ENCODE measurements at places on chromosomes 5 and 9.

GRCh38 chr9:748861-749497 lies 92.5 kb upstream of the DMRT1 start:
- no peak for DNase-seq

DNA sequence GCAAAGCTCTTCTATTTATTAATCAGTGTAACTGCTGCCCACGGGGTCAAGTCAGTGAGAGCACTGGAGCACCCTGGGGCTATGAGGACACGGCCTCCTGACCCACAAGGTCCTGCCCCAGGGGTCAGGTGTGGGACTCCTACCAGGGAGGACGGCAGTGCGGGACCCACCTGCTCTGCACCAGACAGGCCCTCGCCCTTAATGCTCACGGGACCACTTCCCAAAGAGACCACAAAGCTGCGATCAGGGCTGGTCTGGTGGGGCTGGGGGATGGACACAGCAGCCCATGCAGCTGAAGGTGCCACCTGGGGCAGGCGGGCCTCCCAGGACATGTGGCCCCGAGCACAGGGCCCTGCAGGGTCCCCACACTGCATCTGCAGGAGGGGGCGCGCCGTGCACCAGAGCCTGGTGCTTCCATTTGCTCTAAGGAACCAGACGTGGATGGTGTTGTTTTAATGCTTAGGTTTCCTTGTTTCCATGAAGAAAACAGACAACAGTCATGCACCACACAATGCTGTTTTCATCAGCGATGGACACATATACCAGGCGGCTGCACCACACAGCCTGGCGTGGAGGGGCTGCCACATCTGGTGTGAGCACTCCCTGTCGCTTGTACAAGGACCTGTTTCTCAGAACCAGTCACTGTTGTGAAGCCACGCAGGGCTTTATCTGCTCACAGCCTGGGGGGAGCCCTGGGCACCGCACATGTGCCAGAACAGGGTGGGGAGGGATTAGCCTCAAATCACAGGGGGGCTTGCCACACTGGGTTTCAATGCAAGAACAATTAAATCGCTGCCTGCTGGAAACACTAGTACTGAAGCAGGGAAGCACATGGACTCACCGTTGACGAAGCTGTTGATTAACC lies 22.6 kb downstream of the CLPTM1L start:
- DNase-seq, result no peak

- DNase-seq, result no peak
These were observed 8.8 kb upstream of the RICTOR start for GRCh38 chr5:39082995-39083394.

- no peak for DNase-seq
These were observed 13.8 kb downstream of the ANKRD33B start for GRCh38 chr5:10577371-10578292.

GRCh38 chr9:102499468-102499867 lies 495.7 kb upstream of the CYLC2 start:
- DNase-seq, result no peak

DNA sequence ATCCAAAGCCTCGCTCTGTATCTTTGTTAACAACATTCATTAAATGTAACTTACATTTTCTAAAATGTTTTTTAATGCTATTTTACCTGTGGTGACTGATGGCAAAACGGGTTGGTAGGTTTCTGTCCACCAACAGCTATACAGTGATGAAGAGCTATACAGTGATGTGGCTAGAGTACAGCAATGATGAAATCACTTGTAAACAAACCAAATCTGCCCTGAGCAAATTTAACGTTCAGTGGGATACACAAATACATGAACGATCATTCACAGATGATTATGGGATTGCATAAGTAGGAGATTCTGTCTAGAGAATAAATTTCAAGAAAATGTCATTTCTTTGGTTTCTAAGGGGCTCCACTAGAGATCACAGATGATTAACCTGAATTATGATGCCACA lies 132.7 kb downstream of the MPDZ start:
- no peak for DNase-seq

GRCh38 chr5:157890836-157891597 lies 32.1 kb upstream of the CLINT1 start:
- no peak for DNase-seq

GRCh38 chr5:179165421-179166170 lies 105.4 kb downstream of the ZNF354C start:
- no peak for DNase-seq

DNA sequence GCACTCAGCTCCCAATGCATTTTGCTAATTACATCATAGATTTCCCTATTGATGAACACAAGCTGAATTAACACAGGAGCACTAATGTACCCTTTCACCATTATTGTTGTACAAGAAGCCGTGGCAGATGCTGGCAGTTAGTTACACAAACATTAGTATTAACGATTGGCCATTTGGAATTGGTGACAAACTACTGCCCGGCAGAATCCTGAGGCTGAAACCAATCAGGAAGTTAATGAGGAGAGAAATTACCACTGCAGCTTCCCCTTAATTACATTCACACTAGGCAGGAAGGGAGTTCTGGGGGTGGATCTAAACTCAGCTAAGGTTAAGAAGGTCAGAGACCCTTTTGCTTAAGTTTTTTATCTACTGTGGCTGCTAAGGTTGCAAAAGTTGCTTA lies 9.6 kb upstream of the DMRT3 start:
- DNase-seq, result no peak

- no peak for DNase-seq
These were observed 602.9 kb downstream of the TLE1 start for GRCh38 chr9:81086416-81086815.

- DNase-seq, result no peak
These were observed 11.4 kb upstream of the MATR3 start for GRCh38 chr5:139282197-139282557.

GRCh38 chr5:14332038-14332631 lies 189.0 kb downstream of the TRIO start:
- no peak for DNase-seq

- DNase-seq, result no peak
These were observed 666.3 kb downstream of the DNAH5 start for GRCh38 chr5:13278148-13278547.

DNA sequence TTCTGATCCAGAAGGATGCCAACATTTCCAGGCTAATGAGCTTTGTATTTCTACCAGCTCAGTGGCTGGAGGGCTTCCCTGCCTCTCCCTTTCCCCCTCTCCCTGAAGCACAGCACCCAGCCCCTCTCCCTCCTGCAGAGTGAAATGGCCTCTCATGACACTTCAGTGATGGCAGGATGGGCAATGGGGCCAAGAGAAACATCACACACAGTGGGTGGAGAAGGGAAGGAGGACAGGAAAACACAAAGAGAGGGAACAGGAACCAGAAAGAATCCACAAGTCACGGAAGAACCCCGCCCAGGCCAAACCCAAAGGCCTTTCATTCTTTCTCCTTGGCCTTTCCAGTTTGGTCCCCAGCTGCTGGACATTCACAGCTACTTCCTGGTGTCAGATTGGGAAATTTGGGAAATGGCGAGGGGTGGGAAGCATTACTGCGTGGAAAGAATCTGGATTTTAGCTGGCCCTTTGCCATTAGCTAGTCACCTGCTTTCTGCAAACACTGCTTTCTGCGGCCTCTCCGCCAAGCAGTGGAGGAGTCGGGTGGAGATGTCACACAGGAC lies 82.6 kb downstream of the GLDC start:
- no peak for DNase-seq

DNA sequence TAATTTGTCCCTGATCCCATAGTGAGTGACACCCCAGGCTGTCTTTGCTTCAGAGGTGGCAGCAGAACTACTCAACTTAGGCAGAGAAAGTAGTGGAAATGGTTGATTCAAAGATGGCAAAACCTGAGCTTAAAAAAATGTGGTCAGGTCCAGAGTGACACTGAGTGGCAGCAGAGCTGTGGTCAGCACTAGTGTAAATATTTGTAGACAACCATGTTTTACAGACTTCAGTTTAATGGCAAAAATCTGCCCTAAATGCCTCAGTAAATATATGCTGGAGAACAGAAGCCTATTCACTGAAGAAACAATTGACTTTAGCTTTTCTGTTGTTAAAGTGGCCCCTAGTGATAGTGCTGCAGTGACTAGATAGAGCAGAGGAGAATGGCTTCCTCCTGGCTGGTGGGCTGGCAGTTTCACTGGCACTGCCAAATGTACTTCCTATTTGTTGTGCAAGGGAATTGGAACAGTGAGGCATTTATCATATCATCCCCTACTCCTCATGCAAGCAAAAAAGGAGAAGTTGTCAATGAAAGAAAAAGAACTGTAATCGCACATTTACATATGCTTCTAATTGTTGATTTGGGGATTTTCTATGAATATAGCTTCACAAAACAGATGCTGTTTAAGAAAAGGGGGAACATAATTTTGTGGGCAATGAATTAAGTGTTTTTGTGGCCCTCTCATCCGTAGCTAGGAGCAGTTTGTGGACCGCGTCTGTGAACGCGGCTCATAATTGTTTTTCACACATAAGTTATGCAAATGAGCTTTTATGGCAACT lies 12.0 kb downstream of the PBX3 start:
- no peak for DNase-seq

DNA sequence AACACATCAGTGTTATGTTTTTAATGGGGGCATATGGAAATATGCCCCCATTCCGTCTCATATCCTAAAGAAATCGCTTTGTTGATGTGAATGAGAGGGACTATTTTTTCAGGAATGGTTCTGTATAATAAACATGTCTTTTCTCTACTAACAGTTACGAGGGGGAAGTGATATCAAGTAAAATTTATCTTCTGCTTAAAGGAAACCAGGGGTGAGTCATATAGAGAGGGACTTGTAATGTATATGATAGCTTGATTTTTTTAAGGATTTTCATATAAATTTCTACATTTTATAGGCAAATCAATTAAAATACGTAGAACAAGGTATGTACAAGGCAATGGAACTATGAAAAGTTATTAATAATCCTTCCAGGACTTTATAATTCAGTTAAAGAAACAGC lies 207.1 kb downstream of the SEMA5A start:
- no peak for DNase-seq

DNA sequence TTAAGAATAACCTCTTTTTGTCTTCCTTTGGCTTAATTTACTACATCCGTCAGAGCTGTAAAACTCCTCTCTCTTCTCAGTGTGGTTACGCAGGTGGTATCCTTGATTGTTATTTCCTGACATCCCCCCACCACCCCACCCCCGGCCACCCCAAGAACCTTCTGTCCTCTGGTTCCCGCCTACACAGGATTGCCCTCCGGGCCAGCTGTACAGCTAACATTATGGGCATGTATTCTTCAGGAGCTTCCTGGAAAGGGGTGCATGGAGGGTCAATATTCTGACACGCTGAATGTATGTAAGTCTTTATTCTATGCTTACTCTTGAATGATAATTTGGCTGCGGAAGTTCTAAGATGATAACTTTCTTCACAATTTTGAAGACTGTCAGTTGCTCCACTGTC lies 13.0 kb upstream of the ANP32B start:
- no peak for DNase-seq

GRCh38 chr5:160478163-160478562 lies 56.5 kb downstream of the PTTG1 start:
- no peak for DNase-seq

GRCh38 chr5:73183481-73183891 lies 10.5 kb downstream of the TMEM174 start:
- DNase-seq, result no peak

DNA sequence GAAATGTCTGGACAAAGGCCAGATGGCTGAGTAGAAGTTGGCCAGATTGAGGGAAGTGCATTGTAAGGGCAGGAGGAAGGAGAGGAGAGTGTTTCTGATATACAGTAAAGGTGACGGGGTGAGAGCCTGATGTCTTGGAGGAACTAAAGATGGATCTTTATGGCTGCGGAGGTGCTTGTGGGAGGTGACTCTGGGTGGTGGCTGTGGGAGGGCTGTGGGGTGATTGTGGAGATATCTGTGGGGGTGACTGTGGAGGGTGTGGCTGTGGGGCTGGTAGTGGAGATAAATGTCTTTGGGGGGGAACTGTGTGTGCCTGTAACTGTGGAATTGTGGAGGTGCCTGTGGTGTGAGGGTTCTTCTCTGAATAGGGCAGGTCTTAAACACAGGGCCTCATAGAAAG lies 121.4 kb downstream of the CMYA5 start:
- DNase-seq, result no peak

DNA sequence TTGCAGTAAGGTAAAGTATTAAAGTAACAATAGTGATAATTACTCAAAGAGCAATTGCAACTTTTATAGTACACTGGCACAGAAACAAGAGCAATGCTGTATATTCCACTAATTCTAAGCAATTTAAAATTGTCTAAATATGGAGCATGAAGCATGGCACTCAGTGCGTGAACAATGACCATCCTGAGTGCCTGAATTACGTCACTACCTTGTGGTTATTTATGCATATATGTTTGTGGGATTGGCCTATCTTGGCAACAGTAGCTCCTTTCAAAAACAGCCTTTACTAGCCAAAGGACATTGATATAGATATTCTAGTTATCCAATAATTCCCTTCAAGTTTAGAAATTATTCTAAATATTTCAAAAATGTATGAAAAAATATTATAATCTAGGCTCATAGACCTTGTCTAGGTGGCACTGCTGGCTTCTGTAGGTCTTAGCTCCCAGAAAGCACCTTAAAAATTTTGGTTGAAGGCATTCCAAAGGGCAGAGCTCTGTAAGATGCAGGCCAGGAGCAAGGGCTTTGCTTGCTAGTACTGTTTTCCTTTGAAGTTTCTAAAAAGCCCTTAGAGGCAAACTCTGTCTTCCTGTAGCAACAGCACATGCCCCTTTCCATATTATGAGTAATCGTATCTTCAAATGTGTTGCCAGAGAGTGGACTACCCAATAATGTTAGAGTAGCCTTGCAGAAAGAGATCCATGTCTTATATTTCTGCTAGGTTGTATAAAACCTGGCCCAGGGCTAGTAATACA lies 719.3 kb downstream of the NR2F1-AS1 start:
- no peak for DNase-seq

DNA sequence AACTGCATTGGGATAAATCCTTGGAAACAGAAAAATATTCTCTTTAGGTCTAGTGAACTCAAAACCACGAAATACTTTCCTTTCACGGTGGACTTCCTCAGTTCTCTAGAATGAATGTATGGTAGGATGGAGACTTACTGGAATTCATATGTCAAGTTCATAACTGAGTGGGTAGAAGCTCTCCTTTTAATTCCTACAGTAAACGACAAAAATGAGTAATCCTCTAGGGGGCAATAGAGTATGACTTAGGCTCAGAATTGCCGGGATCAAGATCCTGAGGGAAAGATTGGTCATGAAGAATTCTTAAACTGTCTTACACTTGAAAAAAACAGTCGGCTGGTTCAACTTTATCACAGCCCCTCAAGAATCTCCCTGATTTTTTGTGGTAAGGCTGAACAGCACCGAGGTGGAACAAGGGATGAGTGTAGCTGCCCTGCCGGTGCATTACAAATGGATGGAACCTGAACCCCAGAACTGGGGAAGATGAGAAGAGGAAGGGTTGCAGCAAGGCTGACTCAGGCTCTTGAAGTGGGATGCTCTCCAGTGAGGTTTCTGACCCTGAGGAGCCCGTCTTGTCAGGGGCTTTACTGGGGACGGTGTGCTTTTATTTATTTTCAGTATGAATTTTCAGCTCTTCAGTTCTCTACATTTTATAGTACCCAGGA lies 14.0 kb upstream of the LOX start:
- DNase-seq, result no peak

Data from activated CD4-positive, alpha-beta T cell treated with anti-CD3 and anti-CD28 coated beads for 24 hours (primary cell).